ENCODE measurements at places on chromosomes 1 and 21. TPM values are rescaled to one million over a fixed set of nuclear protein-coding genes. Genes with fewer than 3 reads are reported as not detected.

DNA sequence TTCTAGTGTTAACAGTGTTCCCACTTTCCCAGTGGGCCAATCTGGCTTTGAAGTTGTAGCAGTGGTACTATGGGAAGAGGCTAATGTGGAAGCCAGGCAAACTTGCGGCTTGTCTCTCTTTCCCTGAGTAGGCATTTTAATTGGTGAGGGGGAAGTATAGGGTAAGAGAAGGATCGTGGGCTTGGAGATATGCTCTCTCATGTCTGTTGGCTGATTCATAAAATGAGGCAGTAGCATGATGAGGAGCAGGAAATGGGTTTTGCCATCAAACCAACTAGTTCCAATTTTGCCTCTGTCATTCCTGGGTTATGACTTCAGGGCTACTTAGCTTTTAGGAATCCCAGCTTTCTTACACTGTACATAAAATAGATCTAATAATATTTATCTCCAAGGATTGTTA lies 12.1 kb downstream of the C8A start:
- DNase-seq = no peak

The MIA3 gene
- total RNA-seq = 36.4 TPM

The AXDND1 gene
- total RNA-seq = 0.36 TPM

GRCh38 chr1:95467036-95467435 lies 233.0 kb downstream of the RWDD3 start:
- DNase-seq = no peak

The PBX1 gene
- total RNA-seq = 168 TPM

DNA sequence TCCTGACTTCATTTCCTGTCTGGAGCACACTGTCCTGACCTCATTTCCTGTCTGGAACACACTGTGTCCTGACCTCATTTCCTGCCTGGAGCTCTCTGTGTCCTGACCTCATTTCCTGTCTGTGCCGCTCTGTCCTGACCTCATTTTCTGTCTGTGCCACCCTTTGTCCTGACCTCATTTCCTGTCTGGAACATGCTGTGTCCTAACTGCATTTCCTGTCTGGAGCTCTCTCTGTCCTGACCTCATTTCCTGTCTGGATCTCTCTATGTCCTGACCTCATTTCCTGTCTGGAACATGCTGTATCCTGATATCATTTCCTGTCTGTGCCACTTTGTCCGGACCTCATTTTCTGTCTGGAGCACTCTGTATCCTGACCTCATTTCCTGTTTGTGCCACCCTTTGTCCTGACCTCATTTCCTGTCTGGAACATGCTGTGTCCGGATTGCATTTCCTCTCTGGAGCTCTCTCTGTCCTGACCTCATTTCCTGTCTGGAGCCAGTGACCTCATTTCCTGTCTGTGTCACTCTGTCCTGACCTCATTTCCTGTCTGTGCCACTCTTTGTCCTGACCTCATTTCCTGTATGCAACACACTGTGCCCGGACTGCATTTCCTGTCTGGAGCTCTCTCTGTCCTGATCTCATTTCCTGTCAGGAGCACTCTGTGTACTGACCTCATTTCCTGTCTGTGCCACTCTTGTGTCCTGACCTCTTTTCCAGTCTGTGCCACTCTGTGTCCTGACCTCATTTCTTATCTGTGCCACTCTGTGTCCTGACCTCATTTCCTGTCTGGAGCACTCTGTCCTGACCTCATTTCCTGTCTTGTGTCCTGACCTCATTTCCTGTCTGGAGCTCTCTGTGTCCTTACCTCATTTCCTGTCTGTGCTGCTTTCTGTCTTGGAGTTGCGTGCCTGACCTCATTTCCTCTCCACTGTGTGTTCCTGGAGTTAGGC lies 27.6 kb downstream of the SKI start:
- DNase-seq = no peak

GRCh38 chr1:85933961-85934360 lies 222.6 kb downstream of the COL24A1 start:
- no peak for DNase-seq

The ADAMTS4 gene
- 8.3 TPM for total RNA-seq

The OR2W3 gene
- total RNA-seq = 0.99 TPM

- no peak for DNase-seq
These were observed 56.4 kb downstream of the AJAP1 start for GRCh38 chr1:4710592-4711415.
